NCI-H1417 treated with DMSO at 0.1 percent for 48 hours (cell line): ENCODE measurements at places on chromosomes 6 and 20.

- no peak for DNase-seq
Measured at GRCh38 chr6:108365478-108365877, 70.6 kb downstream of the AFG1L start.

- no peak for DNase-seq
Measured at GRCh38 chr6:80143419-80143937, 37.0 kb downstream of the BCKDHB start.

- DNase-seq: no peak
Measured at GRCh38 chr6:165941249-165941775, 226.3 kb downstream of the TBXT start.

- no peak for DNase-seq
Measured at GRCh38 chr20:42531508-42531961, 658.2 kb downstream of the PTPRT start.

GRCh38 chr20:48632017-48632824 lies 195.6 kb downstream of the PREX1 start:
- DNase-seq: no peak

GRCh38 chr6:158762787-158763433 lies 56.3 kb downstream of the EZR start:
- no peak for DNase-seq

DNA sequence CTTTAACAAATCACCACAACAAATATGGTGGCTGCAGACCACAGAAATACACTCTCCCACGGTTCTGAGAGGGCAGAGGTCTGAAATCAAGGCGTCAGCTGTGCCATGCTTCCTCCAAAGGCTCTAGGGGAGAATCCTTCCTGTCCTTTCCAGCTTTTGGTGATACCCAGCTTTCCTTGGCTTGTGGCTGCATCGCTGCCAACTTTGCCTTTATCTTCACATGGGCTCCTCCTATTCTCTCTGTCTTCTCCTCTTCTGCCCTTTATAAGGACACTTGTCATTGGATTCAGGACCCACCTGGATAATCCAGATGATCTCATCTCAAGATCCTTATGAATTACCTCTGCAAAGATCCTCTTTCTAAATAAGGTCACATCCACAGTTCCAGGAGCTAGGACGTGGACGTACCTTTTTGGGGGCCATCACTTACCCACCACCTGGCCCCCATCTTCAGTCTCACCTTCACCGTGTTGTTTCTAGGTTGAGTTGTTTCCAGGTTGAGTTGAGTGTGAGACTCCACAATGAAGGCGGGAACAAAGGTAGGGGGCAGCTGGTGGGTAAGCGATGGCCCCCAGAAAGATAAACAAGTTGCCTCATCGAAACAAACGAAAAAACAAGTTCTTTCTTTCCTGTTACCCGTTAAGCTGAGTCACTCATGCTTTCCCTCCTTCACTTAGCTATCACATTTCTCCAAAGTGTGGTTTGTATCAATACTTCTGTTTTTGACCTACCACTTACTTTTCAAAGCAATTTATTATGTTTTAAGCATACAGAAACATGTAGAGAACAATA lies 68.9 kb upstream of the SLC22A16 start:
- DNase-seq: no peak

DNA sequence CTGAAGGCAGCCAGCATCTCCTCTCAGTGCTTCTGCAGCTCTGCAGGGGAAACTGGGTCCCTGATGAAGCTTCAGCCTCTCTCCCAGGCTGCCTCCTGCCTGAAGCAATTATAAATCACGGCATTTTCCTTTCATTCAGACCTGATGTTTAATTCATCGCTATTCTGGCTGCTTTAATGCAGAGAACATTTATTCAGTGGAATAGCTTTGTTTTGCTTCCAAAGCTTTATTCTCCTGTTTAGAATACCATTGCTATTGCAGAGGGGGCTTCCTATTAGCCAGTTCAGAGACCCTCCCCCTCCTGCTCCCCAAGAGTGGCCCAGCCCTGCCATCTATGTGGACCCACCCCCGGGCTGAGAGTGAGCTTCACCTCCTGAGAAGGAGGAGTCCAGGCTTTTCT lies 255.6 kb downstream of the LRFN2 start:
- no peak for DNase-seq

DNA sequence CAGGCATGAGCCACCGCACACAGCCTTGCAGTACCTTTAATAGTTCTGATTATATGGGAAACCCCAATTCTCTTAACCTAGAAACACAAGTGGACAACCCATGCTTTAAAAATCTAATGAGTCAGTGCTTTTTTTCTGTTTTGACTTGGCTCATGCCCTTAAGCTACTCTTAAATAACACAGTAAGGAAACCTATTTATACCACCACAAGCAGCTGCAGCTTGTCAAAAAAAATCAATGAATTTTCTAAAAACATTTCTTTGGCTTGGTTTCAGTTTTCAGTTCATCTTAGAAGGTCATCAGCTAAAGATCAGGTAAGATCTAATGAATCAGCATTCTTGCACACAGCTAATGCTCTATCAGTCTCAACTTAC lies 124.1 kb upstream of the DST start:
- no peak for DNase-seq

DNA sequence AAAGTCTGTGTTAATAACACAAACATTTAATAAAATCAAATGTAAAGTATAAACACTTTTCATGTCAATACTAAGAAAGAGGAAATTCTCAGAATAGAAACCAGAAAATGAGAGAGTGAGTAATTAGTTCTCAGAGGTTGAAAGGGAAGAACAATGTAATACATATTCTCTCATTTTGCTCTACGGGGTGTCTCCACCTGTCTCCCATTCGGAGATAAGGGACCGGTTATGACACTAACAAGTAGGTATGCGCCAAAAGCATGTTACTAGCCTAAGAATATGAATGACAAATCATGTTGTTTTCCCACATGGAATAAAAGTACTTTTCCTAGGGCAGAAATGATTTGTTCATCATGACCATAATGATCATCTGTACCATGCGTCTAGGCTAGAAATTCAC lies 35.6 kb upstream of the PRELID3B start:
- DNase-seq: no peak

DNA sequence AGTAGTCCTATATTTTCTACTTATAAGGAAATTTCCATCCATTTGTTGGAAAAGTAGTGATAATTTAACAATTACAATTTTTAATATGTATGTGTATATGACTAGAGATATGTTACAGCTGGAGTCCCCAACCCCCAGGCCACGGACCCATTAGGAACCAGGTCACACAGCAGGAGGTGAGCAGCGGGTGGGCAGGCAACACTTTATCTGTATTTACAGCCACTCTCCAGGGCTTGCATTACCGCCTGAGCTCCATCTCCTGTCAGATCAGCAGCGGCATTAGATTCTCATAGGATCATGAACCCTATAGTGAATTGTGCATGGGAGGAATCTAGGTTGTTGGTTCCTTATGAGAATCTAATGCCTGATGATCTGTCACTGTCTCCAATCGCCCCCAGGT lies 46.8 kb downstream of the TRDN start:
- no peak for DNase-seq

DNA sequence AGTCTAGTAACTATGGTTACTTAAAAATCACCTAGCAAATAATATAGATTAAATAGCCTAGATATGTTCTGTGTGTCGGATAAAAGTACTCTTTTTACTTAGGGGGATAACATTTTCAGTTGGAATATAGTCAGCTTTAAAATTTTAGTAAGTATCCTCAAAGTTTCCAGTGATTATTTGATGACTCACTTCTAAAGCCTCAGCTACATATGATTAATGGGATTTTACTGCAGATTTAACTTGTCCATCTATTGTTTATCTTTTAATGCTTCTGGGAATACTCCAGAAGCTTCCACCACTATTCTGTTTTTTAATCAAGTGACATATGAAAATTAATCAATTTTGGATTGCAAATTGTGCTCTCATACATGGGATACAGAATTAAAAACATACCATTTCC lies 8.7 kb upstream of the TENT5A start:
- DNase-seq: no peak

GRCh38 chr6:75855052-75855451 lies 106.0 kb downstream of the MYO6 start:
- DNase-seq: no peak

DNA sequence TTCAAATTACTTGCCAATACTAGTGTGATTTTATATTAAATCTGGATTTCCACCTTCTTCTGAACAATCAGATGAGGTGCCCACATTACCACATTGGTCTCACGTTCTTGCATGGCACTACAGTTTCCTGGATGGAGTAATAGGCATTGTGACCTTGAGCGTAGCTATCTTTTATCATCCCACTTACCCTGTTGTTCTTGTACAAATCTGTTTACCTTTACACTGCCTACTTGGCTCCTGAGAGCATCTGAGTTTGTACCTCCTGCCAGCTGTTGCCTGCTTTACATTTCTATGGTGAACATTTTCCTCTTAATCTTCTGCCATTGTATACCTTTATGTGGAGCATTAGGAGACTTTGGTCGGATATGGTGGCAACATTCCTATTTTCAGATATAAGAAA lies 90.7 kb downstream of the AKAP7 start:
- DNase-seq: no peak

GRCh38 chr6:111250791-111251354 lies 163.6 kb downstream of the SLC16A10 start:
- DNase-seq: no peak

GRCh38 chr20:44057698-44058675 lies 129.0 kb downstream of the JPH2 start:
- DNase-seq: no peak

- no peak for DNase-seq
Measured at GRCh38 chr6:39520411-39520810, 197.9 kb upstream of the KCNK16 start.

- no peak for DNase-seq
Measured at GRCh38 chr20:8232332-8232731, 100.3 kb downstream of the PLCB1 start.

DNA sequence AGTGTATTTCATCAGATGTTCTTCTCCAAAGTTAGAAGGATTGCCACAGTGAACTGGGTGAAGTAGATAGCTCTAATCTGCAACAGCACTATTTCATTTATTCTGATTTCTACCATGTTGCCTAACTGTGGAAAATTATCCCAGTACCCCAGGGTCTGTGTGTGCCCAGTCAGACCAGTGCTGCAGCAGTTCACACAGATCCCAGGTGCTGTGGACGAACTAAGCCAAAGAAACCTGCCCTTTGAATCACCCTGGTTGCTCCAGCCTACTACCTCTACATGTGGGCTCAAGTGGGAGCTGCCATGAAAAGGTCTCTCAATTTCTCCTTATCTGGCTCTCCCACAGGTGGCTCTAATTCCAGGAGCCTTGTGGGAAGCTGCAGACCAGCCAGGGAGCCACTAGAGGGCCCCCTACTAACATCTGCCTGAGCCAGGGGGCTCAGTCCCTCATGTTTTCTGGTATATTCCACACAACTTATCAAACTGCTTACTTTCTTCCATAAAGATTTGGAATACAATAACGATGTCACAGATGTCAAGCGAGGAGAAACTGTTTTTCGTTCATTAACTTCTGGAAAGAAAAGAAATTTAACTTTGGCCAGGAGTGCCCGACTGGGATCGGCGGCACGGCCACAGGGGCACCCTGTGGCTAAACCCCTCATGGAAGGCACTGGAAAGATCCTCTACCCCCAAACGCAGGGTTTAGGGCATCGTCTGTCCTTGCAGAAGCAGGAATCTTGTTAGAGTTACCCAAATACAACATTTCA lies 31.6 kb upstream of the LY86 start:
- no peak for DNase-seq

GRCh38 chr6:159590835-159591234 lies 102.2 kb downstream of the SOD2 start:
- no peak for DNase-seq

GRCh38 chr20:64112691-64113443 lies 5.5 kb upstream of the NPBWR2 start:
- no peak for DNase-seq

DNA sequence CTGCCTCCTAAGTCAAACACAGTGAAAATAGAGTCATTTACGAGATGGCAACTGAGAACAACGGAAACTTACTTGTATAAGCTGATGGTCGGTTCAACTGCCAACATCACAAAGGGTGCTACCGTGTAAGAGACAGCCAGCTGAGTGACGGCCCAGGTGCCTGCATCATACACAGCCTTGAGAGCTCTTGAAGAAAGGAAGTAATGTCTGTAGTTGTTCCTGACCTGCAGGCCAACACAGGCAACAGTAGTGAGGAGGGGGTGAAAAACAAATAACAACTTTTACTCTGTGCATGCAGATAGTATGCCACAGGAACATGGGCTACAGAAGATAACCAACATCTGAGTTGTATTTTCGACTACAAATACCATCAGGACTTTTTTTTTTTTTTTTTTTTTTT lies 102.7 kb downstream of the MBOAT1 start:
- no peak for DNase-seq

DNA sequence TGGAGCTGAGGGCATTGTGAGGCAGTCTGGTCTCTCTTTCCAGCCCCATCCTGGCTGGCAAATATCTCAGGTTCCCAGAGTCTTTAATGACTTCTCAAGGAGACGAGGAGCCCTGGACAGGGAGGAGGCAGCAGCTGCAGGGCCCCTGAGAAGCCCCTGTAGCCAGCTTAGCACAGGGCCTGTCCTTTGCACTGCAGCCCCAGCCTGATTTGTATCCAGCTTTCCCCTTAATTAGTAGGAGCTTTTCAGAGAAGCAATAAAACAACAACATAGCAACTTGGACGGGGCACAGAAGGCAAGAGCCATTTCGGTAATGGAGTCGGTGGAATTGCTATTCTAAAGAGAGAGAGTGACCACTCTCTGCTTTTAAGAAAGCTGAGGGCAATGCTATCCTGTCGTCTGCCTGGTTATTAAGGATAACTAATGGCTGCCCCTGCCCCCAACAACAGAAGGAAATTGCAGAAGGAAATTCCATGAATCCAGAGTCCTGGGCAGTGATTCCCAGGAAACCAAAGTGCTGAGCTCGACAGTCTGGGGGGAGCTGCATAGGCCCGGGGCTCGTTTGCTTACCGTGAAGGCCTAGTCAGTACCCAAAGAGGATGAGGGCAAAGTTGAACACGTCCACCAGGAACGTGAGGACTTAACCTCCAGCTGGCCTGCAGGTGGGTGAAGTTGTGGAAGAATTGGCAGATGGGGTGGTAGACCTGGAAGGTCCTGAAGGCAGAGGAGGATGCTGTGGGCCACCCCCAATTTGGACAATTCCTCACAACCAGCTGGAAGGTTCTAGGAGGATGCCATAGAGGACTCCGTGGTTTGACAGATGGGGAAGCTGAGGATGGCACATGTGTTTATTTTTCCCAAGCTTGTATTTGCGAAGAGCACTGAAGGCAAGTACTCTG lies 50.3 kb downstream of the NPEPL1 start:
- no peak for DNase-seq

GRCh38 chr6:26199773-26200764 lies 112.8 kb downstream of the HFE start:
- DNase-seq: no peak

GRCh38 chr20:21324126-21324525 lies 21.0 kb downstream of the XRN2 start:
- no peak for DNase-seq

DNA sequence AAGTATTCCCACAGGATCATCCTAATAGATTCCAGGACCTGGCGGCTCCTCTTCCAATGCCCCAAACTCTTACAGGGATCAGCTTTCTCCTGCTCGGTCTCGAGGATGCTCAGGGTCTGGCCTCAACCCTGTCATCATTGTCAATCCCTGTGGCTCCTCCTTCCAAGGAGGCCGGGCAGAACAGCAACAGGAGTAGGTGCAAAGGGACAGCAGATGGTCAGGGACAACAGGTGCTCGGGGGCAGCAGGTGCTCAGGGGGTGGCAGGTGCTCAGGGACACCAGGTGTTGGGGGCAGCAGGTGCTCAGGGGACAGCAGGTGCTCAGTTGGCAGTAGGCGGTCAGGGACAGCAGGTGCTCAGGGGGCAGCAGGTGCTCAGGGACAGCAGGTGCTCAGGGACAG lies 84.8 kb downstream of the TTLL2 start:
- no peak for DNase-seq

GRCh38 chr6:36290668-36291620 lies 21.1 kb downstream of the PNPLA1 start:
- no peak for DNase-seq
